ENCODE measurements at places on chromosomes 5 and 9. TPM values are rescaled to one million over a fixed set of nuclear protein-coding genes. Genes with fewer than 3 reads are reported as not detected.
A peak's percentile ranks its signal among the peaks of the same experiment; 100 is the strongest.

Gene C5
- total RNA-seq, result 0.85 TPM

Gene GPR107
- total RNA-seq, result 19.7 TPM

Gene NUTM2F
- total RNA-seq, result not detected

Gene MSMP
- total RNA-seq, result not detected

- DNase-seq, result peak; percentile 77
Measured at GRCh38 chr5:175696139-175696854, 38.4 kb downstream of the HRH2 start.
